ENCODE measurements at places on chromosomes 7 and 10.

GRCh38 chr10:129699722-129700340 lies 232.8 kb downstream of the MGMT start:
- DNase-seq, result no peak

GRCh38 chr7:79664884-79665676 lies 211.6 kb upstream of the MAGI2 start:
- no peak for DNase-seq

- no peak for DNase-seq
Observed at GRCh38 chr7:129168231-129169021, 20.0 kb upstream of the SMO start.

DNA sequence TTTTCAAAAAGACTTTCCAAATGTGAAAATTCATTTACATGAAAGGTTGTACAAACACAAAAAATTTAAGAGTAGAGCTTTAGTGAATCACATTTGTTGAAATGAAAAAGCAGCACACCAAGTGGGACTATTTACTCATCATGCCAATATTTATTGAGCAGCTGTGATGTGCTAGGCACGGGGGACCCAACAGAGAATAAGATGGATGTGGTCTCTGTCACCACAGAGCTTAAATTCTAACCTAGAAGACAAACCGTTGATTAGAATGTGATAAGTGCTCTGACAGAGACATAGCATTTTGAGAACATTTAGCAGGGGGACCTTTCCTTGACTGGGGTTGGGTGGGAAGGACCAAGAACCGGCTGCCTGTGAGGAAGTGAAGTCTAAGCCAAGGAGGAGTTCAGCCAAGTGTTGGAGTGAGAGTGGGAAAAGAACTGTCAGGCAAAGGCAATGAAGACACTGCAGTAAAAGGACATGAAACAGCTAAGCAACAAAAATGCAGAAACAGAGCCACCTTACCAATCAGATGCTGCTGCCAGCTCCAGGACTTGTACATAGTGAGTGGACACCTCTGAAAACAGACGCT lies 19.1 kb downstream of the ADAM12 start:
- no peak for DNase-seq

- DNase-seq, result no peak
Observed at GRCh38 chr10:114285961-114286441, 46.9 kb downstream of the VWA2 start.

GRCh38 chr10:7950981-7951847 lies 103.3 kb upstream of the GATA3 start:
- no peak for DNase-seq

- no peak for DNase-seq
Observed at GRCh38 chr7:151166629-151167196, 781 bp downstream of the GBX1 start.

GRCh38 chr7:102170393-102170970 lies 116.2 kb upstream of the SH2B2 start:
- DNase-seq, result no peak
